Stimulated activated memory B cell treated with anti-CD40 and anti-IgM and Interleukin-4, amounts not matched to agents 10 μg/mL and 1 μg/mL and 100 μg/mL, for 72 hours (primary cell): ENCODE measurements at places on chromosomes 3 and 15.

GRCh38 chr3:119314821-119315220 is 20.6 kb downstream of the ARHGAP31 start:
- no peaks in the 10 kb centered on the region for H3K27me3 ChIP-seq
- H3K36me3 ChIP-seq: peaks cover 21% of the 10 kb centered on the region

DNA sequence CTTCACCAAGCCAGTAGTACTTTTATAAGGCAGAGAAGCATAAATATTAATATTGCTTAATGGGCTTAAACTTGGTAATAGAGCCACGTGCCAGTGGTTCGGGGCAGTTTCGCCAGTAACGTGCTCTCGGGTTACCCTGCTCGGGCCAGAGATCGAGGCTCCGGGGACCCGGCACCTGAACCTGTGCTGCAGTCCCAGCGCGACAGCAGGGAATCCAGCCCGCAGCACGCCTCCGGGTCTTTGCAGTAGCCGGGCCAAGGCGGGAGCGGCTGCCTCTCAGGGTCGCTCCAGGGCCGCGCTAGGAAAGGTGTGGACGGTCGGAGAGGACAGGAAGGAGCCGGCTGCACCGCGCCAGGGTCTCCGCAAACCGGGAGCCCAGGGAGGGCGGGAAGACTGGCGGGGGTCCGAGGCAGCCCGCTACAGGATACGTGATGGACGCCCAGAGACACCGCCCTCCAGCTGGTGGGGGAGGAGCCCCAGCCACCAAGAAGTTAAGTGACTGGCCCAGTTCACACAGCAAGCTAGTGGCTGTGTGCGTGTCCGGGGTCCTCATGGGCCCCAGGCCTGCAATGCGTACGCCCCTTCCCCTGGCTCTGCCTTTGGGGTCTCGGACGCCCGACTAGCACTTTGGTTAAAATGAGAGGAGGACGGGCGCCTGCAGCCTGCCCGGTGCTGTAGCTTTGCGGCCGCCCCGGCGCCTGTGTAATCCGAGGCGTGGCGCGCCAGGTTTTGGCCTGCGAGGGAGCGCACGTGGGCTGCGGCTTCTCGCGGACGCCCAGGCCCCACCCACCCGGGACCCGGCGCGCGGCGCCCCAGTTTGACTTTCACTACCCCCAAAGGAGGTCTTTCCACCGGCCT is 1.2 kb upstream of the PDE8A start:
- H3K4me1 ChIP-seq: peaks cover 44% of the 10 kb centered on the region
- H3K36me3 ChIP-seq: no peaks in the 10 kb centered on the region
- H3K27me3 ChIP-seq: no peaks in the 10 kb centered on the region
- peak overlapping the region; percentile 88 for H3K27ac ChIP-seq
- H3K4me3 ChIP-seq: peak overlapping the region; percentile 92

- no peak overlapping the region for H3K4me3 ChIP-seq
- no peak overlapping the region for H3K27ac ChIP-seq
- H3K36me3 ChIP-seq: no peaks in the 10 kb centered on the region
- H3K4me1 ChIP-seq: peaks cover 5% of the 10 kb centered on the region
- no peak for ATAC-seq
These were observed 55.9 kb downstream of the TRA2B start for GRCh38 chr3:185881926-185882325.

DNA sequence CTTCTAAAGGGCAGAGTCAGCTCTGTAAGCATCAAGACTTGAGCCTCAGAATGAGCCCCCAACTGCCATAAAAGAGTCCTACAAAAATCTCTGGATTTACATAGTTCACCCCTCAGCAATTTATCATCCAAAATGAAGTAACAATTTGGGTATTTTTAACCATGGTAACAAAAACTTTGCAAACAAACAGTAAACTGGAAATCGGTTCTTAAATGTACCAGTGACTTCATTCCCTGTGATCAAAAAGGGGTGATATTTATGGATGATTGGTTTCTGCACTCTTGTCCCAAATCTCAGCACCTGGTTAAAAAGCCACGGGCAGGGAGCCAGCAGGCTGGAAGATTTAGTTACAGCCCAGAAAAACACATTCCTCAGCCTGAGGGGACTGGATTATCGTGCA is 73.6 kb downstream of the TFG start:
- ATAC-seq: no peak
- no peaks in the 10 kb centered on the region for H3K36me3 ChIP-seq
- H3K27me3 ChIP-seq: no peaks in the 10 kb centered on the region
- H3K4me3 ChIP-seq: no peak overlapping the region
- no peak overlapping the region for H3K27ac ChIP-seq

DNA sequence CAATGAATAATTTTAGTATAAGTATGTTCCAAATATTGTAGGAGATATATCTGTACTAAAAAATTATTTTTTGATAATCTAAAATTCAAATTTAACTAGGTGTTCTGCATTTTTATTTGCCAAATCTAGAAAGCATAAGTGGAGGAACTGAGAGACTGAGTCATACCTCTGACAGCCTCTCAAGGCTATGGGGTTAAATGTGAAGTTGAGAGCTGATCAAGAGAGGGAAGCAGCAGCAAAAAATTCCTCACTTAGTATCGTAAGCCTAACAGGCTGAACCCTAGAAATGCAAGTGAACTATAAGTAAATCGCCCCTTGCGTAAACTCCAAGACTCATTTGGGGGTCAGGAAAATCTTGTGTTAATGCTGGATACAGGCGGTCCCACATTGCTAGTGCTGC is 12.8 kb upstream of the TOPAZ1 start:
- H3K4me3 ChIP-seq: no peak overlapping the region
- no peaks in the 10 kb centered on the region for H3K36me3 ChIP-seq
- no peaks in the 10 kb centered on the region for H3K4me1 ChIP-seq
- no peak for ATAC-seq

GRCh38 chr3:103170651-103171050 is 735.8 kb downstream of the ZPLD1 start:
- no peak overlapping the region for H3K27ac ChIP-seq
- H3K4me1 ChIP-seq: no peaks in the 10 kb centered on the region
- no peak overlapping the region for H3K4me3 ChIP-seq
- no peaks in the 10 kb centered on the region for H3K36me3 ChIP-seq

- H3K27me3 ChIP-seq: no peaks in the 10 kb centered on the region
- no peak overlapping the region for H3K4me3 ChIP-seq
- ATAC-seq: no peak
- peaks cover 15% of the 10 kb centered on the region for H3K4me1 ChIP-seq
- no peak overlapping the region for H3K27ac ChIP-seq
These were observed 275.2 kb upstream of the CBLB start for GRCh38 chr3:106144030-106144429.

DNA sequence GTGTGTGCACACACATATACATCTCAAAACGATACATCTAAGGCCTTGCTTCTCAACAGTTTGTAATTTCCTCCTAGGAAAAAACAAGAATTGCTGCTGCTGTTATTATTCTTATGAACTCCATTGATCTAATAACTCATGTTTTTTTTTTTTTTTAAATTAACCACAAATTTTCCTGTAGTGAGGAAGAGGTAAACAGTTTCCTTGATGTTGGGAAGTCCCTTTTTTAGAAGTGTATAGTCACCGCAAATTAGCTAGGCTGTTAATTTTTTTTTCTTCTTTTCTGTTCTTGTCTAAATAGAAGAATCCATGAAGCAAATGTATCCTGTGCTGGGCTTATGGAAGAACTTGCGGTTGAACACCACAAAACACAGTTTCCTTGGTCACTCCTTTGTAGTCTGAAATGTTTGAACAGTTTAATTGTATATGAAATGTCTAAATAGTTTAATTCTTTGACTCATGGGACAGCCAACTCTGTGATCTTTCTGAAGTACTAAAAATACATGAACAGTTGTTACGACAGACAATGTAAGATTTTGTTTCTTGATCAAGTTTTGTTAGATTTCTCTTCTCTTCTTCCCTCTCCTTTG is 64.5 kb downstream of the MITF start:
- H3K27ac ChIP-seq: no peak overlapping the region
- no peak overlapping the region for H3K4me3 ChIP-seq
- no peak for ATAC-seq
- no peaks in the 10 kb centered on the region for H3K4me1 ChIP-seq
- H3K36me3 ChIP-seq: no peaks in the 10 kb centered on the region

DNA sequence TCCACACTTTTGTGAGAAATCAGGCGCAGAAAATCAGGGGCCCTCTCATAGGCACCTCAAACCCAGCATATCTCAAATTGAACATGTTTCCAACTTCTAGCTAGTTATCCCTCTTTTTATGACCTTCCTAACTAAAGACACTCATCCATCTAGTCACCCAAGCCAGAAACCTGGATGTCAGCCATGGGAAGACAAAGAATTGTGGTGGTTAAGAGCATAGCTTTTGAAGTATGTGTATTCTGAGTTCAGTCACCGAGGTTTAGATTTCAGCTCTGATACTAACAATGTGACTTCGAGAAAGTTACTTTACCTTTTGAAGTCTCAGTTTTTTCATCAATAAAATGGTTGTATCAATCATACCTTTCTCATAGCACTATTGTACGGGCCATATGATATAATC is 495.5 kb downstream of the NLGN1 start:
- no peaks in the 10 kb centered on the region for H3K36me3 ChIP-seq
- H3K27me3 ChIP-seq: no peaks in the 10 kb centered on the region
- H3K4me3 ChIP-seq: no peak overlapping the region
- ATAC-seq: no peak
- no peaks in the 10 kb centered on the region for H3K4me1 ChIP-seq

DNA sequence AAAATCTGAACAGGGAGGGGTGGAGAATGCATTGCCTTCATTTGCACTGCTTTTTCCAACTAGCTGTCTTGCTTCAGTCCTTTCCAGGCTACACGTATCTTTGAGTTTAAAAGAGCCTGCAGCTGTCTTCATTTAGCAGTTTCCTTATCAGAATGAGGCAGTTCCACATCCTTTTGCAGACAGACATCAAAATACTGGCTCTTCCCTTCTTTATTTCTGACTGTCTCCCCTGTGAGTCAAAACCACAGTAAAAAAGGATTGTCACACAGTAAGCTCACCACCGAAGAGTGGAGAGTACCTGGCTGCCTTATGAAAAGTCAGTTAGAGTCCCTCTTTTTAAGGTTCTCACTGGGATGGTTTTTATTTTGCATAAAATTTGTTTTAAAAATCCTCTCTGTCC is 205.5 kb upstream of the CD96 start:
- peaks cover 9% of the 10 kb centered on the region for H3K27me3 ChIP-seq
- H3K4me1 ChIP-seq: no peaks in the 10 kb centered on the region
- no peak overlapping the region for H3K27ac ChIP-seq
- peaks cover 6% of the 10 kb centered on the region for H3K36me3 ChIP-seq
- no peak for ATAC-seq

DNA sequence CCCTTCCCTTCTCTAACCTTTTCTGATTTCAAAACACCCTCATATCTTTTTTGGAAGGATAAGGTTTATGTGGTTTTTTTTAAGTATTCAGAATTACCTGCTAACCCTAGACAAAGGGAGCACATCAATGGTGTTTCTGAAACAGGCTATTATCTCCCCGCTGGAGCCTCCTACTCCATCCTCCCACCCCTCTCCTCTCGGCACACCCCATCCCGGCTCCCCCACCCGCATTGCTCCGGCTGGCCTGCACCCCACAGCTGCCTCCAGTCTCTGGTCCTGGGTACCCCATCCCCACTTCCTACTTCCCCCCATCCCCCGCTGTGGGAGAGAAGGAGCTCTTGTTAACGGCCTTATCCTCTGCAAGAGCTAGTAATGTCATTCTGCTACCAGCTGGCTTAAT is 59.2 kb downstream of the PDIA5 start:
- H3K4me3 ChIP-seq: no peak overlapping the region
- H3K27me3 ChIP-seq: no peaks in the 10 kb centered on the region
- H3K27ac ChIP-seq: no peak overlapping the region
- H3K36me3 ChIP-seq: peaks cover 48% of the 10 kb centered on the region

- H3K4me3 ChIP-seq: no peak overlapping the region
- peaks cover 8% of the 10 kb centered on the region for H3K27me3 ChIP-seq
- peak; percentile 6 for ATAC-seq
- H3K27ac ChIP-seq: no peak overlapping the region
- no peaks in the 10 kb centered on the region for H3K36me3 ChIP-seq
These were observed 83.5 kb downstream of the C3orf70 start for GRCh38 chr3:185069037-185070030.

DNA sequence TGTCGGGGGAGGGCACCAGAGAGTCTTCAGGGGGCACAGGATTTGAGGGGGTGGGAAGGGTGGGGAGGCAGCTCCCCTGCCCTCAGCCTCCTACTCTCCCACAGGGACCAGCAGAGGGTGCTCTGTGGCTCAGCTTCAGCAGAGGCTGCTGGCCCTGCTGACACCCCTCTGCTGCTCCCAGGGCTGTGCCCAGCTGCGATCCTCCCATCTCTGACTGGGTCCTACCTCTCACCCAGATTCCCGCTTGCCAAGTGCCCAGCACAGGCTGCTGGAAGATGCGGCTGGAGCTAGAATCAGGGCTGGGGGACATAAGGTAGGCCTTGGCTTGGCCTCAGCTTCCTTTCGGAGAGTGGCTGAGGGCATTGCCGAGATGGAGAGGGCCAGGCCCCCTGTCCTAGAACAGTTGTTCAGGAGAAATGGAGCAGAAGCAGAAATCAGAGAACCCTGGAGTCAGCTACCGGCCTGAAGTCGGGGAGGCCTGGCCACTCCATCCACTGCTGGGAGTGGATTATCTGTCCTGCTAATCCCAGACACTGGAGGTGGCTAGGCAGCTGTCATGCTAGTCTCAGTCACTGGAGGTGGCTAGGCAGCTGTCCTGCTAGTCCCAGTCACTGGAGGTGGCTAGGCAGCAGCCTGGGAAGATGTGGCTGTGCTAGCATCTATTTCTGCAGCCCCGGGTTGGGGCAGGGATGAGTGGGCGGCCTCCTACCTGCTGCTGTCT is 3.9 kb downstream of the GRM2 start:
- no peaks in the 10 kb centered on the region for H3K27me3 ChIP-seq
- no peak overlapping the region for H3K4me3 ChIP-seq
- H3K27ac ChIP-seq: no peak overlapping the region
- no peak for ATAC-seq

DNA sequence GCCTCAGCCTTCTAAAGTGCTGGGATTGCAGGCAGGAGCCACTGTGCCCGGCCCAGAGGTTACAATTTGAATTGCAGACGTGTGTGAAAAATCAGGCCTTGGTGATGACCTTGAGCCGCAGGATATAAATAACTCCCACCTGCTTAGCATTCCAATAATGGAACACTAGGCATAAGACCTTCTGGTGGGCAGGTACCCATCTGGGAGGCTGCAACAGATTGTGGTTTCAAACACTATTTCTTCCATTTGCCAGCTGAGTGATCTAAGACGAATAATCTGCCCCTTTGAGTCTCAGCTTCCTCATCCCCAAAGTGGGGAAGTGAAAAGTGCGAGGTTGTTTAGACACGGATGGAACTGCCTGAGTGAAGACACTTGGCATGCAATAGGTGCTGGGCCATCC is 47.7 kb upstream of the HERC1 start:
- no peaks in the 10 kb centered on the region for H3K27me3 ChIP-seq
- peak; percentile 84 for ATAC-seq
- peak overlapping the region; percentile 93 for H3K27ac ChIP-seq
